ENCODE measurements at places on chromosomes 5 and 9. TPM values are rescaled to one million over a fixed set of nuclear protein-coding genes. Genes with fewer than 3 reads are reported as not detected.

GRCh38 chr5:129413570-129413969 lies 46.5 kb upstream of the ADAMTS19 start:
- DNase-seq, result no peak
- H3K27ac ChIP-seq, result no peak overlapping the region
- no peaks in the 10 kb centered on the region for H3K36me3 ChIP-seq

- H3K36me3 ChIP-seq, result no peaks in the 10 kb centered on the region
- H3K4me1 ChIP-seq, result peaks cover 16% of the 10 kb centered on the region
- no peaks in the 10 kb centered on the region for H3K27me3 ChIP-seq
Measured at GRCh38 chr9:806285-807156, 35.0 kb upstream of the DMRT1 start.

DNA sequence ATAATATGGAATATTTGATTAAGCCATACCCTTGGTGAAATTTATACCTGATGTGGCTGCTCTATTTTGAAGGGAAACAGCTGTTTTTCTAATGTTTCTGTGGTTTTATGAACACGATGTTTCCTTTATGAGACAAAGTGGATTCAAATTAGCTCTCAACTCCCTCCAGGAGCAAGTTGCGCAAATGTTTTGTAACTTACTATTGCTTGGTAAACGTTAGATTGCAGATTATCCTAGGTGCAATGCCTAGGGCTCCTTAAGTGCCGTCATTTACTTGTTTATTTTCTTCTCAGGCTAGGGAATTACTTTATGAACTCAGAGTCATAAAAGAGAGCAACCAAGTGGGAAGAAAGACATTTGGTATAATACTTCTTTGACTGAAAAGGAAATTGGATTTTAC lies 763.1 kb downstream of the TAF11L14 start:
- no peak overlapping the region for H3K4me3 ChIP-seq
- H3K27ac ChIP-seq, result no peak overlapping the region
- no peaks in the 10 kb centered on the region for H3K36me3 ChIP-seq
- no peak for DNase-seq
- H3K27me3 ChIP-seq, result no peaks in the 10 kb centered on the region
- peaks cover 3% of the 10 kb centered on the region for H3K4me1 ChIP-seq

- peak; percentile 64 for DNase-seq
- peaks cover 14% of the 10 kb centered on the region for H3K4me1 ChIP-seq
- H3K36me3 ChIP-seq, result no peaks in the 10 kb centered on the region
Measured at GRCh38 chr5:13356226-13356625, 588.3 kb downstream of the DNAH5 start.

DNA sequence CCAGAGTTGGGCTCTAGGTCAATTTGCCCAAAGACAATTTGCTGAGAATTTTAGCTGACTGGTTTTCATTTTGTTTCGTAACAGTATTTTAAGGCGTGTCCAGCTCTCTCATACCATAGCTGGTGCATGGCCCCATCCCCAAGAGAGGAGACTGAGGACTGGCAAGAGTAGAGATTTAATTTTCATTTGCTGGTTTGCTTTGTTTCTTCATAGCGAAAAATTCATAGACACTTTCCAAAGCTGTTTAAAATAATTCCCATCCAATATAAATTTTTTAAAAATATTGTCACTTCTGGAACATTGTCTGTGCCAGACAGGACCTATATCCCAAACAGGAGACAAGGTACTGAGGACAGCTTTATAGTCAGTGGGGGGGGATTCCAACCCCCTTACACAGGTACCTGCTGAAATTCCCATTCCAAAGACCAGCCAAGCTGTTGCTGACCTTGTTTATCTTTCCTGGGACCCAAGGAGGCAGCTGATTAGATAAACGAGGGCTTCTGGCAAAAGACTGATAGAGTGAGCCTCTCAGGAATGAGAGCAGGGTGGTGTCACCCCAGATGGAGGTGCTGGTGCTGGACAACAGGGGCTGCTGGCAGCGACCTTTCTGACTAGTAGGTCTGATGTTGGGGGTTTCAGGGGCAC lies 6.8 kb upstream of the ANGPTL2 start:
- peaks cover 37% of the 10 kb centered on the region for H3K4me1 ChIP-seq
- no peaks in the 10 kb centered on the region for H3K27me3 ChIP-seq
- no peak overlapping the region for H3K27ac ChIP-seq

DNA sequence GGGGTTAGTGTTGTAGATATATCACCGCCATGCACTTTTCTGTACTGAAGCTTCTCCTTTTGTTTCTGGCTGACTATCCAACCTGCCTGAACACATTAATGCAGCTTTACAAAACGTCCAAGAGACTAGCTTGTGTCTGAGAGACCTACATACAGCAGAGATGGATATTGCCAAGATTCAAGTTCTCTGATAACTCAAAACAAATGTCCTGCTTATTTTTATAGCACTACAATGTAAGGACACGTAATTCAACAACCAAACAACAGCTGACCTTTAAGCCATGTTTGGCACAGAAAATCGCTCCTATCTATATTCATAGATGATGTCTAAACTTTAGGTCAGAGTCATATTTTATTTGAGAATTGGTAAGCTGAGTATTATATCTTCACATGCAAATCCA lies 76.2 kb upstream of the NTRK2 start:
- H3K4me1 ChIP-seq, result no peaks in the 10 kb centered on the region
- H3K36me3 ChIP-seq, result no peaks in the 10 kb centered on the region
- no peak overlapping the region for H3K27ac ChIP-seq
- H3K27me3 ChIP-seq, result no peaks in the 10 kb centered on the region
- no peak for DNase-seq

DNA sequence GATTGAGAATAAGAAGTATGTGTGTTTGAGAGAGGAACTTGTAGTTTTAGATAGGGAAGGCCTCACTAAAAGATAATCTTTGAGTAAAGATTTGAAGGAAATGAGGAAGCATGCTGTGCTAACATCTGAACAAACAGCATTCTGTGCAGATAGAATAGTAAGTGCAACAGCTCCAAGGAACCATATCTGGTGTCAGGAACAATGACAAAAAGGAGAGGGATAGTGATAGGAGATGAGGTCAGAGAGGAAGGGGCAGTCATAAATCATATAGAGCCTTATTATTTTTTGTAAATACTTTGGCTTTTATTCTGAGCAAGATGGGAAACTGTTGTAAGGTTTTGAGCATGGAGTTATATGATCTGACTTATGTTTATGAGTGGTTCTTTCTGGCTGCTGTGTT lies 3.8 kb downstream of the MRPL22 start:
- H3K4me3 ChIP-seq, result no peak overlapping the region
- H3K27me3 ChIP-seq, result no peaks in the 10 kb centered on the region
- peaks cover 3% of the 10 kb centered on the region for H3K36me3 ChIP-seq

- H3K27me3 ChIP-seq, result no peaks in the 10 kb centered on the region
- H3K27ac ChIP-seq, result no peak overlapping the region
- DNase-seq, result no peak
- H3K4me1 ChIP-seq, result no peaks in the 10 kb centered on the region
- H3K36me3 ChIP-seq, result no peaks in the 10 kb centered on the region
Measured at GRCh38 chr9:91253488-91253887, 108.2 kb downstream of the AUH start.

GRCh38 chr9:13429301-13430190 lies 150.1 kb upstream of the MPDZ start:
- no peak overlapping the region for H3K4me3 ChIP-seq
- H3K36me3 ChIP-seq, result no peaks in the 10 kb centered on the region
- H3K4me1 ChIP-seq, result no peaks in the 10 kb centered on the region
- H3K27me3 ChIP-seq, result peaks cover 12% of the 10 kb centered on the region
- no peak overlapping the region for H3K27ac ChIP-seq
- DNase-seq, result no peak

- H3K27me3 ChIP-seq, result no peaks in the 10 kb centered on the region
- H3K4me1 ChIP-seq, result no peaks in the 10 kb centered on the region
- no peak overlapping the region for H3K4me3 ChIP-seq
- no peak overlapping the region for H3K27ac ChIP-seq
Measured at GRCh38 chr5:114319236-114319635, 42.6 kb upstream of the KCNN2 start.

GRCh38 chr9:128706045-128706444 lies 3.7 kb downstream of the PKN3 start:
- H3K4me1 ChIP-seq, result no peaks in the 10 kb centered on the region
- no peak overlapping the region for H3K27ac ChIP-seq
- H3K4me3 ChIP-seq, result no peak overlapping the region
- H3K27me3 ChIP-seq, result no peaks in the 10 kb centered on the region
- DNase-seq, result no peak
- H3K36me3 ChIP-seq, result no peaks in the 10 kb centered on the region

GRCh38 chr5:42216904-42217303 lies 206.3 kb upstream of the GHR start:
- H3K27ac ChIP-seq, result no peak overlapping the region
- H3K27me3 ChIP-seq, result no peaks in the 10 kb centered on the region
- no peak for DNase-seq
- no peak overlapping the region for H3K4me3 ChIP-seq

DNA sequence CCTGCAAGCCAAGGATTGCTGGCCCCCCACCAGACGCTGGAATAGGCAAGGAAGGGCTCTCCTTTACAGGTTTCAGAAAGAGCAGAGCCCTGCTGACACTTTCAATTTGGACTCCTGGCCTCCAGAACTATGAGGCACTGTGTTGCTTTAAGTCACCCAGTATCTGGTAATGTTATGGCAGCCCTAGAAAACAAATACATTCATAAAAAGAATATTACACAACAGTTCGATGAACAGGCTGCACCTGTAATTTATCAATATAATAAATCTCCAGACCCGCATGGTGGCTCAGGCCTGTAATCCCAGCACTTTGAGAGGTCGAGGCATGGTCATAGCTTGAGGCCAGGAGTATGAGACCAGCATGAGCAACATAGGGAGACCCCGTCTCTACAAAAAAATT lies 7.5 kb downstream of the CMBL start:
- H3K4me3 ChIP-seq, result no peak overlapping the region
- H3K27ac ChIP-seq, result no peak overlapping the region
- DNase-seq, result no peak

DNA sequence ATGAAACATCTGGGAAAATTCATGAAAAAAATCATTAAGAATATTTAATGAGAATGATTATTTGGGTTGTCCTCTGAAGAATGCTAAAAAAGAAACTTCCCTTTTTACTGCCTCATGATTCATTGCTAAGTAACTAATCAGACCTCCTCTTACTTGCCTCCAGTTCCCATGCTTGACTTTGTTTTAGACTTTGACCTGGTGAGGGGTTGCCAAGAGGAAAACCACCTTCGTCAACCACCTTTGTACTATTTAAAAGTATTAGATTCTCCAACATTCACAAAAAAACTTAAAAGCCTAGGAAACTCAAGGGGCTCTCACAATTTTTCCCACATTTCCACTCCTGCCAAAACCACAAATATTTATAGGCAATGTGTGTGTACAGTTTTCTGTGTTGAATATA lies 115.2 kb upstream of the ST8SIA4 start:
- DNase-seq, result peak; percentile 41
- H3K4me1 ChIP-seq, result no peaks in the 10 kb centered on the region
- H3K4me3 ChIP-seq, result no peak overlapping the region
- H3K36me3 ChIP-seq, result no peaks in the 10 kb centered on the region
- no peaks in the 10 kb centered on the region for H3K27me3 ChIP-seq

DNA sequence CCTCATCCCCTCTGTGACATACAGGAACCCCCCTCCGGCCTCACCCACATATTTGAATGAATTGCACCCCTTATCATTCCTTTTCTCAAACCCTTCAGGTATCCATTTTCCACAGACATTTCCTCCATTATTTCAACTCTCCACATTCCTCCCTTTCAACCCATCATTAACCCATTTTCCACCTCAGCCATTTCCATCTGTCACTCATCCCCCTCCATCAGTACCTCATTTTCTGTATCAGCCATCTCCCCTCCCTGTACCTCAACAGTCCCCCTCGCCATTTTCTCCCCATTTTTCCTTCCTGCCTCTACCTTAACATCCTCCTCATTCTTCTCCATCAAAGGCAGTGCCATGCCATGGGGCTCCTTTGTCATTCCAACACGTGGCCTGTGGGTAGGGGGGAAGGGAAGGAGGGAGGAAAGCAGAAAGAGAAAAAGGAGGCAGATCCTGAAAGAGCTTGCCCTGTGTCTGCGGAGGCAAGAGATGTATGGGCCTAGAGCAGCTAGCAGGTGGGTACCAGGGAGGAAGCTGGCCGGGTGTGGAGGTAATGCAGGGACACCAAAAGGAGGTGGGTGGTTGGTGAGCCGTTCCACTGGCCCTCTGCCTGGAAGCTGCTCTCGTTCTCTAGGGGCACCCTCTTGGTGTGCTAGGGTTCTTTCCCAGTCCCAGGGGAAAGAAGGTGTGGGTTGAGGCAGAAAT lies 1.5 kb downstream of the DNAJB5 start:
- peak overlapping the region; percentile 72 for H3K4me3 ChIP-seq
- peak overlapping the region; percentile 55 for H3K27ac ChIP-seq
- H3K36me3 ChIP-seq, result no peaks in the 10 kb centered on the region
- H3K27me3 ChIP-seq, result no peaks in the 10 kb centered on the region
- peaks cover 63% of the 10 kb centered on the region for H3K4me1 ChIP-seq

DNA sequence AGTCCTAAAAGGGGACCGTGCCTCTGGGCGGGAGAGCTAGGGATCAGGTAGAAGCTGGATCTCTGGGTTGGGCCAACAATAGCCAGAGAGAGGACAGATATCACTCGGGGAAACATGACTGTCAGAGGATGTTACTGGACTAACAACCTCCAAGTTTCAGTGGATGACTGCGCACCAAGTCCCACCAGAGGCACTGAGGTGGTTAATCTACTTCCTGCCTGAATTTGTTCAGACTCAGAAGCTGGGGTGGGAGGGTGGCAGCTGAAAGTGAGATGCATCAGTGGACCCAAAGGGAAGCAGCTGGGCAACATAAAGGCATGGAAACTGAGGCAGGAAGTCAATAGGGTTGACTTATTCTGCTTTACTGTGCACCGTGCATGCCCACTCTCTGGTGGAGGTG lies 130.1 kb upstream of the SLC44A1 start:
- H3K27ac ChIP-seq, result no peak overlapping the region
- H3K27me3 ChIP-seq, result no peaks in the 10 kb centered on the region
- no peaks in the 10 kb centered on the region for H3K36me3 ChIP-seq
- no peak for DNase-seq
- H3K4me3 ChIP-seq, result no peak overlapping the region

- peak; percentile 92 for DNase-seq
- H3K36me3 ChIP-seq, result peaks cover 40% of the 10 kb centered on the region
- peaks cover 93% of the 10 kb centered on the region for H3K4me1 ChIP-seq
- no peaks in the 10 kb centered on the region for H3K27me3 ChIP-seq
- H3K4me3 ChIP-seq, result no peak overlapping the region
Measured at GRCh38 chr5:132265336-132266030, 8.0 kb downstream of the PDLIM4 start.

ARL14EPL gene
- total RNA-seq, result not detected

QRFP gene
- total RNA-seq, result not detected

FRMD3 gene
- total RNA-seq, result 0.29 TPM

CYSRT1 gene
- 1.3 TPM for total RNA-seq

DEPDC1B gene
- total RNA-seq, result 2.2 TPM

IL33 gene
- not detected for total RNA-seq

CTNND2 gene
- 4.5 TPM for total RNA-seq

CTXN3 gene
- total RNA-seq, result not detected

C5orf52 gene
- total RNA-seq, result not detected

EPB41L4A gene
- total RNA-seq, result 8.2 TPM

SAXO1 gene
- total RNA-seq, result 0.10 TPM

DNLZ gene
- total RNA-seq, result 17.4 TPM

TMED7 gene
- 163 TPM for total RNA-seq

ANKRD31 gene
- total RNA-seq, result 0.07 TPM

GNA14 gene
- total RNA-seq, result 1.0 TPM

IFNK gene
- not detected for total RNA-seq

STC2 gene
- total RNA-seq, result 164 TPM

B4GALT1 gene
- 93.1 TPM for total RNA-seq

FOXD4 gene
- total RNA-seq, result 0.31 TPM

TRPM3 gene
- 0.22 TPM for total RNA-seq

OR1Q1 gene
- total RNA-seq, result not detected
